ENCODE measurements at places on chromosomes 11 and 22. TPM values are rescaled to one million over a fixed set of nuclear protein-coding genes. Genes with fewer than 3 reads are reported as not detected.

The BTG4 gene
- not detected for total RNA-seq

- DNase-seq, result no peak
Measured at GRCh38 chr11:15764326-15764725, 592.0 kb downstream of the SOX6 start.

DNA sequence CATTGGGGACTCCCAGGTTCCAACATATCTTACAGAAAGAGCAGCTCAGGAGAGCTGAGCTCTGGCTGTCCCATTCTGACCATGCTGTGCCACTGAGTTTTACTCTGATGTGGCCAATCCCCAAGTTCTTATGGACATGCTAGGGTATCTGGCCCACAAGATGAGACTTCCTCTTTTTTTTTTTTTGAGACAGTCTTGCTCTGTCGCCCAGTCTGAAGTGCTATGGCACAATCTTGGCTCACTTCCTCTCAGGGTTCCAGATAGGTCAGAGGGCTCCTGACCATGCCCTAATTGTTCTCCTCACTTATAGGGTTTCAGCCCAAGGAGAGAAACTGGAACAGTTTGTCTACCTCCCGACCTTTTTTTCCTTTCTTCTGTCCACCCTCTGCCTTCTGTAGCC lies 152.3 kb upstream of the CCDC90B start:
- DNase-seq, result no peak

The LDLRAD3 gene
- 33.8 TPM for total RNA-seq

- no peak for DNase-seq
Measured at GRCh38 chr11:76601724-76602123, 68.8 kb downstream of the LRRC32 start.

The KCNK7 gene
- 1.0 TPM for total RNA-seq

The THY1 gene
- 75.4 TPM for total RNA-seq

- no peak for DNase-seq
Measured at GRCh38 chr11:119982517-119983239, 155.2 kb downstream of the TRIM29 start.

- DNase-seq, result no peak
Measured at GRCh38 chr11:75955443-75955842, 140.4 kb downstream of the UVRAG start.

DNA sequence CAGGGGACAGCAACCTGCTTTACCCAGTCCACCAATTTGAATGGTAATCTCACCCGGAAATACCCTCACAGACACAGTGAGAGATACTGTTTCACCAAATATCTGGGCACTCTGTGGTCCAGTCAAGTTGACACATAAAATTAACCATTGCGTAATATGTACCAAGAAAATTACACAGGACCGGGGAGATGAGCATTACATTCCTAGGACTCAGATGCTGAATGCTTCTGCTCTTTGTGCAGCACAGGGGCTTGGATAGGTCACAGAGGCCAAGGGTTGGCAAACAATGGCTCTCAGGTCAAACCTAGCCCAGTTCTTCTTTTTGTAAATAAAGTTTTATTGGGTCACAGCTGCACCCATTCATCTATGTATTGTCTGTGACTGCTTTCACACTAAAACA lies 557.2 kb downstream of the MN1 start:
- DNase-seq, result no peak

GRCh38 chr11:2432628-2433071 lies 11.7 kb downstream of the TRPM5 start:
- no peak for DNase-seq

GRCh38 chr22:49227670-49228069 lies 600.0 kb downstream of the BRD1 start:
- no peak for DNase-seq

- no peak for DNase-seq
Measured at GRCh38 chr11:60378354-60378753, at the start of gene MS4A7. TSS of gene MS4A7 (plus strand) at chr11:60378532. CDS start at chr11:60383142, 4,610 bp downstream.

DNA sequence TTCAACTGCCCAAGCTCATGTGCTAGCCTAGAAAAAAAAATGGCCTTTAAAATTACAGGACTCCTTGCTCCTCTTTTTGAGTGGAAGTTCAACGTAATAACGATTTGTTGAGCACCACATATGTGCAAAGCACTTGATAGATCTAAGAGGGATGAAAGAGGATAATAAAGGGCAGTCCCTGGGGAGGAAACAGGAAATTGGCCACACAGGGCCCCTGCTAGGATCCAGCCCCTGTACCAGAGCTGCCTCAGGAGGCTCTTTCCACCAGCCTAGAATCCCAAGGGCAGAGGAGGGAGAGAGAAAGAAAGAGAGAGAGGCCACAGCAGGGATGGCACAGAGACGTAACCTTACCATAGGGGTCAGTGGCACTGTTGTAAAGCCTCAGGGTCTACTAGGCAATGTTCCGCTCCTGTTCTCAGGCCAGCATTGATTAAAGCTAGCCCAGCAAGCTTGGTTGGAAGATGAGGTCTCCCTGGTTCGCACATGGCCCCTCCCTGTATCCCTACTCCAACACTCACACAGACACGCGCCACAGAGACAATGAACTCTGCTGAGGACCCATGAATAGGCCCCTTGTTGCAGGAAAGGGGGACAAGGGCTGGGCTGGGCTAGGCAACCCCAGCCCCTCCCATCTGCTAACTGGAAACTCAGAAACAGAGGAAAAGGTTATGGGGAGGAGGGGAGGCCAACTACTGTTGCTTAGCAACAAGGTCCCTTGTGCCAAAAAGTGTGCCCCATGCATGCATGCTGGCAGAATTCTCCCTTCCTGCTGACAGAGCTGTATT lies at the start of gene TMPRSS5:
TMPRSS5 (minus strand) TSS at position 438 of the 785 bp plus-strand sequence; CDS start at position 354, 84 bp downstream.
- DNase-seq, result peak; percentile 58

DNA sequence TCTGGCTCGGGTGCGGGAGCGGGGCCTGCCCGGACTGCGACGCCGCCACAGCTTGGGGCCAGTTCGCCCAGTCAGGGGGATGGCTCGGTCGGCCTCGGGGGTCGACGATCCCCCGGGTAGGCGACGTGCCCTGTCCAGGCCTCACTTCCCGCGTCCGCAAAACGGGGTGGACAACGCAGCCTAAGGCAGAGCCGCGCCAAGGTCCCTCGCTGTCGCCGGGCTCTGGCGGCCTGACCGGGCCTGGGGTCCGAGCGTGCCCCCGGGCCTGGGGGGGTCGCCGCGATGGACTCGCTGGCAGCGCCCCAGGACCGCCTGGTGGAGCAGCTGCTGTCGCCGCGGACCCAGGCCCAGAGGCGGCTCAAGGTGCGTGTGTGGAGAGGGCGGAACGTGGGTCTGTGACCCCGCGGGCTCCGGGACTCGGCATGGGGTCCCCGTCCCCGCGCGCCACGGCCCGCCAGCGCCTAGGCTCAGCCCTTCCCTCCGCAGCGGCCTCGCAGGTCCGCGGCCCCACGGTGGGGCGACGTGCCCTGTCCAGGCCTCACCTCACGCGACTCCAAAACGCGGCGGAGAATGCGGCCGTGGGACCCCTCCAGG lies 4.2 kb downstream of the SEPTIN5 start:
- no peak for DNase-seq

- DNase-seq, result no peak
Measured at GRCh38 chr11:17845431-17845881, 110.9 kb downstream of the KCNC1 start.

The CACNA1I gene
- 0.07 TPM for total RNA-seq

The SLCO2B1 gene
- not detected for total RNA-seq

GRCh38 chr22:17576470-17576869 lies 13.2 kb downstream of the SLC25A18 start:
- DNase-seq, result no peak

- DNase-seq, result no peak
Measured at GRCh38 chr11:3109921-3110706, 52.9 kb upstream of the CARS1 start.

DNA sequence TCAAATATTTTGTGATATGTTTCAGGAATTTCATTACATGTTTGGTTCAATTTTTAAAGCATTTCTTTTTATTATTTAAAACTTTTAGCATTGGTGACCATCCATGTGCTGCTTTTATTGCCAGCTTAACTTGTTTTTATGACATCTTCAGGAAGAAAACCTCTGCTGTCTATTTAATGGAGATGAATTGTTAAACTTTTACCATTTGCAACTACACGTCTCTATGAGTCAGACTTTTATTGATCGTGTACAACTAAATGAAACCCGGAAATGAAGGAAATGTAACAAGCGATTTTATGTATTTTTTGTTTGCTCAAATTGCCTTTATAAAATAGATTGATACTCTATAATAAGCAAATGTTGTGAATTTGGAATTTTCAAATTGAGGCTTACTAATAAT lies 113.0 kb downstream of the PTPRJ start:
- DNase-seq, result no peak

DNA sequence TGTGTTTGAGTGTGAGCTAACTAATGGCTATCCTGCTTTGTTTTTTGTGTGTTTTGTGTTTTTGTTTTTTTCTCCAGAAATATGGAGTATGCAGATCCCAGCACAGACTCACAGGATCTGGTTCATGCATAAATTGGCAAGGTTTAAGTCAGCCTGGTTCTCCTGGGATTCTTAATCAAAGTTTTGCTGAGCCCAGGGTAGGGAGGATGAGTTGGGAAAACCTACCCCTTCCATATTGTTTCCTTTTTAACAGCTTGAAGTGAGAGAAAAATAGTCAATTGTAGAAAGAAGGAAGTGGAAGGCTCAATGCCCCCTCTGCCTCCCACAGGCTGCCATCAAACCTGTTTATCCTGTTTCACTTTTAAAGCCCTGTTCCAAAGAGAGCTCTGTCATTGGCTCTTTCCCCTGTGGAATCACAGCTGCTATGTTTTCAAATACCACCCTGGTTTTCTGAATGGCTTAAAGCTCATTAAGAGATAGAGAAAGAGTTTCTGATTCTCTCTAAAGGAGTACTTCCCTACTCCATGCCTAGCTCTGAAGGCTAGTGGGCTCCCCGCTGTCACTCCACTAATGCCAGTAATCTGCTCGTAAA lies 23.4 kb upstream of the CADM1 start:
- DNase-seq, result no peak

DNA sequence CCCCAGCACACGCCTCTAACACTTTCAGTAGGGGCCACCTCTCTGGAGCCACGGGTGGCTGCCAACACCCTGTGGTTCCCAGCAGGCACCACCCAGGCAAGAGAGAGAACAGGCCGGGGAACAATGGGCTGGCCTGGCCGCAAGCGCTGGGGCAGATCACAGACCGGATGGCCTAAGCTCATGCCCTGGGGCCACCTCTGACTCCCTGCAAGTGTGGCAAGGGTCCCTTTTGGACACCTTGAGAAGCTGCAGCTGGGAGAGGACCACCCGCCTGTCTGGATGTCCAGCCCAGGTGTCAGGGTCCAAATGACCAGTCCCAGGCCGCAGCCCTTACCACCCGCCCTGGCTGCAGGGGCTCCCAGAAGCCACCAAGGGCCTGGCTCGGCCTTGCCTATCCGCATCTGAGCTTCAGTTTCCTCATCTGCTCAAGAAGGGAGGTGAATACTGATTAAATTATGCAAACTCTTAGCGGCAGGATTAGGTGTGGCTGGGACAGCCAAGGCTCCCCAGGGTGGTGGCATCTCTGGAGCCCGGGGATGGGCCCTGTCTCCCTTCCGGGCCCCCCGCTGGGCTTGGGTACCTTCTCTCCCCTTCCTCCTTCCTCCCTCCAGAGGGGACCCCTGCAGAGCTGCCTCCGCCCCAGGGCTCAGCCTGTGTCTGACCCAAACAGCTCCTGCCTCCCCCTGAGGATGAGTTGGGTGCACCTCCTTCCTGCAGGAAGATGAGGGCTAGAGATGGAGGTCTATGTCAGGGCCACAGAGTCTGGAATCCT lies 785 bp upstream of the SUSD2 start:
- DNase-seq, result no peak

The SCGB1A1 gene
- not detected for total RNA-seq

The OR52B2 gene
- total RNA-seq, result not detected

The MN1 gene
- total RNA-seq, result 19.0 TPM

The KCNA4 gene
- 1.2 TPM for total RNA-seq

The GP1BB gene
- 4.8 TPM for total RNA-seq

The HOATZ gene
- total RNA-seq, result not detected

- no peak for DNase-seq
Measured at GRCh38 chr11:96642583-96642982, 252.8 kb downstream of the JRKL start.

GRCh38 chr11:43943931-43944751 lies 1.7 kb downstream of the C11orf96 start:
- no peak for DNase-seq

DNA sequence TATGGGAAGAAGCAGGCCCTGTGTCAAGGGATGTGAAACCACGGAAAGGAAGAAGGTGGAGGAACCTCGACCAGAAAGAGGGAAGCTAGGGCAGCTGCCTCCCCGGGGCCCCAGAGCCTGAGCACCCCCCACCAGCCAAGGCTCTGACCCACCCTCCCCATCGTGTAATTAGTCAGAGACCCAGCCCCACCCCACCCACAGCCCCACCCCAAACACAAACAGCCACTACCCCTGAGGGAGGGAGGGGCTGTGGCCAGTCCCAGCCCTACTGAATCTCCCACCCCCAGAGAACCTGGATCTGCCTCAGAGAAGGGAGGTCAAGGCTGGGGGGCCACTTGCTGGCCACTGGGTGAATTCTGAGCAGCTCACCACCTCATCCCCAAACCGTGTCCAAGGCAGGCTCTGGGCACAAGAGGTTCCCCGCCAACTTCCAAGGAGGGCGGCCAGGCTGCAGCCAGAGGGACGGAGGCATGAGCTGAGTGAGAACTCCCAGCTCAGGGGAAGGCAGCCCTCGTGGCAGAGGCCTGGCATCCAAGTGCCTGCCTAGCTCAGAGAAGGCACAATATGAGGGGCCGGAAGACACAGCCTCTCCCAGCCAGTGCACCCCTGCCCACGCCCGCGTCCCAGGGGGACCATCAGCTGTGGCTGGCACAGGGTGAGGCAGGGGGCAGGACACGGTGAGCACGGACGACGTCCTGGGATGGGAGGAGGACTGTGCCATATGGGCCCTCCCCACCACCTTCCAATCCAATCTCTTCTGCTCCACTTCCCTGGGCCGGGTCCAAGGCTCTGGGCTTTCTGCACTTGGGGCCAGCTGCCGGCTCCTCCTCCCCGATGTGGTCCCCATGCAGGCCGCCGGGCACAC lies 2.7 kb downstream of the PLXNB2 start:
- DNase-seq, result no peak

DNA sequence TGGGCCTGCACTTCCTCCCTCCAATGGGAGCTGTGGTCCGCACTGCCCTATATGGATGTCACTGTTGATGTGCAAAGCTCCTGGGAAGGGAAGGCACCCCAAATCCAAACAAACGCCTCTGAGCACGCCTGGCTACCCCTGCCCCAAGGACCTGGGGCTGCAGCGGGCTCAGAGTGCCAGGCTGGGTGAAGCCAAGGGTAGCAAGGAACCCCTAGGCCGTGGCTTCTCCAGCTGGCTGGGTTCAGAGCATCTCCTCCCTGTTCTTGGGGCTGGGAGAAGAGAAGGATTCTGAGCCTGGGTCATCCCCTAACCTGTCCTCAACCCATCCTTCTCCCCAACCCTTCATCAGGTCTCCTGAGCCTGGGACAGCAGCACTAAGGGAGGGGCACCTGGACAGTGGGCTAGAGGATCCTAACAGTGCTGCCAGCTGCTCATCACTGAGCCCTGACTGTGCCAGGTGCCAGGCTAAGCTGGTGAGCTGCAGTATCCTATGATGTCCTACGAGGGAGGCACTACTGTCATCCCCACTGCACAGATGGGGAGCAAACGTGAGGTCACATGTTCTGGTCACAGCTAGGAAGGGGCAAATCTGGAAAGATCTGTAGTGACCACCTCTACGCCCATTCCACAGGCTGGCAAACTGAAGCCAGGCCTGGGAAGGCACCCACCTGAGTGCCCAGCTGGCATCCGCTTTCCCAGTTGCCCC lies 3.0 kb downstream of the SSTR3 start:
- no peak for DNase-seq

The CASP5 gene
- not detected for total RNA-seq

The SLC22A8 gene
- not detected for total RNA-seq

The CCDC157 gene
- total RNA-seq, result 9.3 TPM

The PDE2A gene
- total RNA-seq, result 3.0 TPM

Measured in neural crest cell (in vitro differentiated cells).